ENCODE measurements at places on chromosomes 2 and 18.

- no peak for DNase-seq
Measured at GRCh38 chr18:2281523-2282199, 289.6 kb downstream of the METTL4 start.

GRCh38 chr2:174090476-174090875, 125.3 kb upstream of the SP3 start:
- no peak for DNase-seq

DNA sequence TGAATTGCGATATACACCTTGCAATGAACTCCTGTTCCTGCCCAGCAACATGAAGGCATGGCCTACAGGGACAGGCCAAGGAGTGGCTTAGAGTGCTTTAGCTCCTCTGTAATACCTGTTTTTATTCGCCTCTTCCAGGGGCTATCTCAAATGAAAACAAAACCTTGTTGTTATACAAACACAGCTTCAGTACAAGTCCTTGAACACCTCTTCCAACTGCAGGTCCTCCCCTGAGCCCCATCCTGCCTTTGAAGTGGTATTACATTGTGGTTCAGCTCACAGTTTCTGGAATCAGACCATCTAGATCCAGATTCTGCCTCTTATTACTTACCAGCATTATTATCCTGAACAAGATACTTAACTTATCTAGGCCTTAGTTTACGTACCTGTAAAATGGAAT, 83.0 kb upstream of the HNRNPA3 start:
- no peak for DNase-seq

DNA sequence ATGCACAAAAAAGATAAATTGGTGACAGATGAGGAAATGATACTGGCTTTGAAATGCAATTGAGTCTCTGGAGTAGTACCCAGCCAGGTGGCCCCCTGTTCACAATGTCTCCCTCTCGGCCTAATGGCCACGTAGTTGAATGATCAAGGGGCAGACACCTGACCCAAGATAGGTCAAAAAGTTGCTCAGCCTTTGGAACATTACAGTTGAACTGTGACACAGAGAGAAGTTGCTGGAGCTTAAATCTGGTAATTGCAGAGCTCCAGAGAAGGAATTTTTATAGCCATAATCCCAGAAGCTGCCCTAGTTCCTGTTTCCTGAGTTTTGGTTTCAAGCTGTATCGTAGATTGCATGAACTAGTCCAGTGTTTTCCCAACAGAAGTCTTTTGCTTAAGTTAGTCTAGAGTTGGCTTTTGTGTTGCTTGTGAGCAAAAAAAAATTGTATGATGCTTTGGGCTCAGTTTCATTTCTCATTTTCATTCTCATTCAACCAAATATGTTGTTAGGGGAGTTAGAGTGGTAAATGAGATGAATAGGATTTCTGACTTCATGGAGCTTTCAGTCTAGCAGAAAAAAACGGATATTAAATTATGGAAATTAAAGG, 117.9 kb downstream of the CSRNP3 start:
- no peak for DNase-seq

GRCh38 chr2:23065210-23065609, 319.8 kb upstream of the KLHL29 start:
- no peak for DNase-seq

GRCh38 chr2:73920577-73921545, 5.8 kb upstream of the DGUOK start:
- peak; percentile 48 for DNase-seq

- DNase-seq = no peak
Measured at GRCh38 chr2:68721482-68722101, 13.0 kb upstream of the ARHGAP25 start.

DNA sequence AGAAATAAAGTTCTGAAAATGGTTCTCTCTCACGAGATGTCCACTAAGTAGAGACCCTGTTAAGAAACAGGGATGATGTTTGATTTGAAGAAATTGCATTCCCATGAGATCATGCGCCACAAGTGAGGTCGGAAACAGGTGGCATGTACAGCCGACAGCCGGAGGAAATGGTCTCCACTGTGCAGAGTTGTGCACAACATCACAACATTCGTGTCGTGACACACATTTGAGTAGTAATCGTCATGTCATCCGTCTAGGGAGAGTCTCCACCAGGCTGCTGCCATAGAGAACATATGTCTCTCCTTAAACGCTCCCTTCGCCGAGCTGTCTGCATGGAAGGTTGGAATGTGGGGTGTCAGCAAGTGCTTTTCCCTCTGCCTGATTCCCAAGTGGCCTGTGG, 84.7 kb downstream of the ASAP2 start:
- no peak for DNase-seq

GRCh38 chr2:15729709-15730544, 138.3 kb downstream of the DDX1 start:
- no peak for DNase-seq

GRCh38 chr2:11438555-11439080, 27.3 kb downstream of the E2F6 start:
- no peak for DNase-seq

GRCh38 chr2:201057087-201057521, 14.4 kb downstream of the HYCC2 start:
- DNase-seq = no peak

GRCh38 chr2:45681675-45682074, 30.2 kb downstream of the PRKCE start:
- DNase-seq = no peak

DNA sequence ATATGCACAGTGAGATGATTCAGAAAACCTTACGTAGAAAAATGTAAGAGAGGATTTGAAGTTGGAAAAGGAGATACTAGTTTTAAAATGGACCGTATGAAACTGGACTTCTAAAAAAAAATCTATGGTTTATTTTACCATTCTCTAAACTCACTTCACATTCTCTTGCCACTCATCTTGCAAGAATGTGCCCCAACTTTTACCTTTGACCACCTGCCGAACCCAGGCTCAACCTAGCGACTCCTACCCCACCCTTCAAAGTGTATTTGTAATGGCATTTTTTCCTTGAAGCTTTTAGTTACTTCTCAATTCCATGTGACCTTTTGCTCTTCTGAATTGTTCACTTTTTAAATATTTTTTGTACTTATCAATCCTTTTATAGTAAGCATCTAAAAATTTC, 160.8 kb downstream of the PHLPP1 start:
- no peak for DNase-seq

GRCh38 chr18:14189858-14190257, 57.6 kb upstream of the ZNF519 start:
- DNase-seq = no peak

- DNase-seq = no peak
Measured at GRCh38 chr2:69985688-69986087, 24.3 kb upstream of the ASPRV1 start.

- no peak for DNase-seq
Measured at GRCh38 chr2:45721150-45721549, 69.7 kb downstream of the PRKCE start.

GRCh38 chr2:64766841-64767669, 113.3 kb upstream of the SERTAD2 start:
- no peak for DNase-seq

DNA sequence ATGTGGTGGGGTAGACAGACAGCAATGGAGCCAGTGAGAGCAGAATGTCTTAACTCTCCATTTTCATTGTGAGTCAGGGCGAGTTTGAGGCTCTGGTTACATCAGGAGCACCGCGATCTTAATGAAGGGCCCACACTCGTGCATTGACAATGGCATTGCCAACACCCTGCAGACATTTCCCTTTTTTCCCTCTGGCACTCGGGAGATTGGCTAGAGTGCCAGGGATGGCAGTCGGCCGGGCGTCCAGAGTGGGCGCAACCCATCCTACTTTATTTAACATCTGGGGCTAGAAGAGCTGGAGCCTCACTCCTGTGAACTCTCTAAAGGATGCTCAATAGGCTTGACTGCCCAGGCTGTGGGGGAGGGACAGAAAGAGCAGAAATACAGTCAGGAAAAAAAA, 9.7 kb downstream of the PROKR1 start:
- DNase-seq = no peak

GRCh38 chr2:37654932-37655841, 16.3 kb downstream of the CDC42EP3 start:
- no peak for DNase-seq

DNA sequence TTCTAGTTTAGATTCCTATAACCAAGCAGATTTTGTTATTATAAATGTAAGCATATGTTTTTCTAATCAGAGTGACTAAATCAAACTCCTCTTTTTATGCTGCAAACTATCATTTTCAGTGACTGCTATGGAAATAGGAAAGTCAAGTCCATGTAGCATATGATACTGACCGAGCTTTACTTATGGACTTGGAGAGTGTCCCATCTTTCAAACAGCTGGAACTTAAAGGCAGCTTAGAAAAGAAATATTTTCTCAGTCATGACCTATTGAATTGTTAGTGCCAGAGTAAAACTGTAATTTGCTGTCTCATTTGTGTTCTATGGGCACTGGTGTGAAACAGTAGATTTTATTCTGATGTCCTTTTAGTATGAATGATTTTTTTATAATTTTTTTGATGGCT, 76.7 kb downstream of the PHLPP1 start:
- no peak for DNase-seq

DNA sequence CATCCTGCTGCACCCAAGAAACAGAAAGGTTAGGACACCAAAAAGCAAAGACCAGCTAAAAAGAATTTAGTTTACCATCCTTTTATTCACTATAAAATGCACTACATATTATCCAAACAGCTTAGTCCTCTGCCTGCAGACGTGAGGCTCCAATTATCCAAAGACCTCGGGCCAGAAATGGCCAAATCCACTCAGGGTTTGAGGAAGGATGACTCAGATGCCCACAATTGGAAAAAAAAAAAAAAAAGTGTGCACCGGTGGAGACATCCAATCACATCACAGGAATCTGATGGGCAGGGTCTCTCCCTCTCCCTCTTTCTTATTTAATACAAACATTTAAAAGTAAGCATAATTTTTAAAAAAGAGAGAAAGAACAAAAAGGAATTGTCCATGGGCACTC, 65.7 kb downstream of the TRABD2A start:
- DNase-seq = no peak

- DNase-seq = no peak
Measured at GRCh38 chr18:31061945-31062344, 19.4 kb upstream of the DSC3 start.

DNA sequence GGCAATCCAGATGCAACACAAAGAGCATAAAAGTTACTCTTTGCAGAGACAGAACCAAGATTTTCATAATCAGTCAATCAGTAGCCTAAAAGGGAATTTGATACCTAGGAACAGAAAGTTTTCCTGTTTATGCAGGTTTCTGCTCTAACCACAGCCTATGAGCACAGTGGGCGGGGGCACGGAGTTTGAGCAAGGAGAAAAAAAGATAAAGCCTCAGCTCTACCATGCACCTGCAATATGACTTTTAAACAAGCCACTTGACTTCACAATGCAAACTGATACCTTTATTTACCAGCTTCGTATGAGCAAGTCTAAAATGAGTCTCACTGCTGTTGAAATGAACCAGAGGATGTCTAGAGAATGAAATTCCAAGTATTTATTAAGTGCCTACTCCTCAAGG, 5.6 kb upstream of the LRATD1 start:
- no peak for DNase-seq

DNA sequence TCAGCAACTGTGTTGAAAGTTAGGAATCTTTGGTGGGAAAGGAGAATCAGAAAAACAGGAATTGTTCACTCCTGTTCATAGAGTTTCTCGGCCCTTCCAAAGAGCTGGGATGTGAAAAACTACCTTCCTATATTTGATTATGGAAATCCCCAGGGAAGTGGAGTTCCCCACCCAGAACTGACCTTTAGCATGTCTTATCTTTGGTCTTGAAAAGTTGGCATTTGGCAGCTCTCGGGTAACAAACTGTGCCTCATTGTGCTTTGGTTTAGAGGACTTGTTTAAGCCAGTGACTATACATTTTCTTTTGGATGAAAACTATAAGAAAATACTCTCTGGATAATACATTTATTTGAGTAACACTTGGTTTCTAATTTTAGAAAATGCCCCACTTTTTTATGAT, 51.3 kb upstream of the CERS6 start:
- no peak for DNase-seq

DNA sequence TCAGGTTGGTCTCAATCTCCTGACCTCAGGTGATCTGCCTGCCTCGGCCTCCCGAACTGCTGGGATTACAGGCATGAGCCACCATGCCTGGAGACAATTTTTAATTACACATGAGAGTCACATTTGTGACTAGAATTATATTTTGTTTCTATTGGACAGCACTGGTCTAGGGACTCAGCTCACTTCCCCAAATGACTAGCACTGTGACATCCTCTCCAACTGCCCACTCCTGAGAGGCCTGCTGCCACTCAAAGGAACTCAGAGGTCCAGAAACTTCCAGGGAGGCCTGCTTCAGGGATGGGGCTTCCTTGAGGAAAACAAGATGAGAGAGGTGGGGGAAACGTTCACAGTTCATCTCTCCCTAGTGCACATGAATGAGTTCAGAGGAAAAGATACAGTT, 29.5 kb downstream of the TMEM163 start:
- no peak for DNase-seq

- DNase-seq = no peak
Measured at GRCh38 chr2:219769090-219769910, 141.9 kb downstream of the SLC4A3 start.

DNA sequence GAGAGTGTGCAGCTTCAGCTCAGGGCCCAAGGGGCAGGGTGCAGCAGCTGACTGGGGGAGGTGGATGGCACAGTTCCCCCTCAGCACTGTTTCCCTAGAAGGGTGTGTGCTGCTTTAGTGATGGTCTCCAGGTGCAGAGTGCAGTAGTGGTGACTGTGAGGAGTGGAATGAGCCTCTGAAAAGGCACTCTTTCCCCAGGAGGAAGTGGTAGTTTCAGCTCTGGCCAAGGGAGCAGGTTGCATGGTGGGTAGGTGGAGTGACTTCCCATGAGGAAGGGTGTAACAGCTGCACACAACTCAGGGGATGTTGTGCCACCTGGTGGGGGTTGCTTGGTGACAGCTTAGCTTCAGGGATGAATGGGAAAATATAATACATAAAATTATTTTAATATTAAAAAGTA, 251.5 kb upstream of the NXPH2 start:
- no peak for DNase-seq

GRCh38 chr2:46066601-46067000, 230.6 kb upstream of the EPAS1 start:
- DNase-seq = no peak

DNA sequence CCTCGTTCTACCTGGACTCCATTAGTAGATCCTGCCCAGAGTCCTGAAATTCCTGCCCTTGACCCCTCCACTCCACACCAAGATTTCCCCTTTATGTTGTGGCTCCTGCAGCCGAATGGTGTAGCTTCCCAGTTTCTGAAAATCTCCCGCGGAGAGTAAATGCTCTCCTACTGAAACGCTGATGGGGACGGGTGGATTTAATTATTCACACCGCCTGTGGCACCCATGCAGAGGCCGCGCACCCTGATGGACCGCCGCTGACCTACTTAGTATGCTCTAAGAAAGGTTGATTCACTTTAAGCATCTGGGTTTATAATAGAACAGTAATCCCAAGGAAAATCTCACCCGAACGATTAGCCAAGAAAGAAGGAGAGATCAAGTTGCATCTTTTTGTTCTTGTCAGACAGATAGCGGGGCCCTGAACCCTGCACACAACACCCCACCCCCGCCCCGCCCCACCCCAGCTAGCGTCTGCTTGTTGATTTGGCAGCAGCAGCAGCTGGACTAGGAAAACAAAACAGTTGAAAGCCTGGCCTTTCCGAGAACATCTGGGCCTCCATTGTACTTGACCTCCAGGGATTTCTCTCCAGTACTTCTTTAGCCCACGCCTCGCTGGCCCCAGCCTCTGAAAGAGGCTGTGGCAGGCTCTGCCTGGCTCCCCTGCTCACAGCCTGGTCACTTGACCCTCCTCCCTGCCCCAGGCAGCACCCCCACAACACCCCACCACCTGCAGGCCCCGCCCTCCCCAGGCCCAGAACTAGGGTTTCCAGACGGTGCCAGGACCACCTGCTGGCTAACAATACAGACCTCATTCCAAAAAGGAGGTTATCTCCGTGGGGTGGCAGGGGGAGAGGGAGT, 53.6 kb downstream of the DPYSL5 start:
- no peak for DNase-seq

- no peak for DNase-seq
Measured at GRCh38 chr2:121046335-121046734, 238.7 kb downstream of the TFCP2L1 start.
